Breast epithelium (tissue), 4 donors: ENCODE measurements at places on chromosomes 3 and 15.

- peaks cover 4% of the 10 kb centered on the region for H3K4me1 ChIP-seq
- H3K27me3 ChIP-seq = no peaks in the 10 kb centered on the region
- H3K4me3 ChIP-seq = no peak overlapping the region
- DNase-seq = no peak
- no peaks in the 10 kb centered on the region for H3K36me3 ChIP-seq
Measured at GRCh38 chr3:133424937-133425869, 25.3 kb downstream of the BFSP2 start.

DNA sequence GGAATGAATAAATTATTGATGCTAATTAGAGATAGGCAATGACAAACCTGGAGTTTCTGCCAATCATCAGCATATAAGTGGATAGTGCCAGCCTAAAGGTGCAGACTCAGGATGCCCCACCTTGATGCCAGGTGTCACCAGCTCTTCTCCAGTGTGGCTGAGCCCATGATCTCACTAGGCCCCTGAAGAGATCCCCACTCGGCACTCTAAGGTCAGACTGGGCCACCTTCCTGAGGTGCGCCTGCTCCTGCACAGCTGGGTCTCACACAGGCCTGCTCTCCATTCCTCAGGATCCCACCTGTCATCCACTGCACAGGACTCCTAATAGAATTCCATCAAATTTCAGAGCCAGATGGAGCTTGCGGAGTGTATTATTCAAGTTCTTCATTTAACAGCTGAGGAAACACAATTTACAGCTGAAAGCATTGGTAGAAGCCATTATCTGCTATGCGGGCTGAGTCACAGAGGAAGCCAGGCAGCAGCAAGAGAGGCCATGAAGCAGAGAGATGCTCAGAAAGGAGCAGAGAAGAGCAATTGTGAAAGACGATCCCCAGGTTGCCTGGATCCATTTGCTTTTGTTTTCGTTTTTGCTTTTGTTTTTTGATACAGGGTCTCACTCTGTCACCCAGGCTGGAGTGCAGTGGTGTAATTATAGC, 25.1 kb upstream of the FSTL1 start:
- no peaks in the 10 kb centered on the region for H3K4me1 ChIP-seq
- H3K27ac ChIP-seq = no peak overlapping the region
- no peaks in the 10 kb centered on the region for H3K36me3 ChIP-seq
- H3K27me3 ChIP-seq = no peaks in the 10 kb centered on the region
- DNase-seq = no peak

GRCh38 chr3:138747225-138747624, 87.5 kb downstream of the PIK3CB start:
- H3K4me1 ChIP-seq = no peaks in the 10 kb centered on the region
- no peaks in the 10 kb centered on the region for H3K36me3 ChIP-seq
- H3K27me3 ChIP-seq = no peaks in the 10 kb centered on the region
- no peak overlapping the region for H3K27ac ChIP-seq
- DNase-seq = no peak
- H3K4me3 ChIP-seq = no peak overlapping the region

DNA sequence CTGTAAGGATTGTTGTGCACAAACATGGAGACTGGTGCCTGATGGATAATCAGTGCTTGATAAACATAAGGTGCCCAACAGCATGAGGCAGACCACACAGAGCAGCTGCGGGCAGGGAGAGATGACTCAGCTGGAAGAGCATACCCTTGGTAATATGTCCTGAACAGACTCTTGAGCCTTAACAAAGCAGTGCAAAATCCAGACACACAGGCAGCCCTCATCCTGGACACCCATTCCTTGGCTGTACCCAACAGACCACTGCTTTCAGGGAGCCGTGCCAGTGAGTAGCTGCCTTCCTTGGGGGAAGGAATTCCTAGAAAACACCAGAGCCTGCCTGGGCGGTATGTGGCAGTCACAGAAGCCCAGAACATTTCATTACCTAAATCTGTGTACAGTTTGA, 156.2 kb downstream of the CLSTN2 start:
- no peak overlapping the region for H3K27ac ChIP-seq
- no peak overlapping the region for H3K4me3 ChIP-seq
- H3K27me3 ChIP-seq = no peaks in the 10 kb centered on the region
- peak; percentile 17 for DNase-seq
- H3K36me3 ChIP-seq = no peaks in the 10 kb centered on the region

DNA sequence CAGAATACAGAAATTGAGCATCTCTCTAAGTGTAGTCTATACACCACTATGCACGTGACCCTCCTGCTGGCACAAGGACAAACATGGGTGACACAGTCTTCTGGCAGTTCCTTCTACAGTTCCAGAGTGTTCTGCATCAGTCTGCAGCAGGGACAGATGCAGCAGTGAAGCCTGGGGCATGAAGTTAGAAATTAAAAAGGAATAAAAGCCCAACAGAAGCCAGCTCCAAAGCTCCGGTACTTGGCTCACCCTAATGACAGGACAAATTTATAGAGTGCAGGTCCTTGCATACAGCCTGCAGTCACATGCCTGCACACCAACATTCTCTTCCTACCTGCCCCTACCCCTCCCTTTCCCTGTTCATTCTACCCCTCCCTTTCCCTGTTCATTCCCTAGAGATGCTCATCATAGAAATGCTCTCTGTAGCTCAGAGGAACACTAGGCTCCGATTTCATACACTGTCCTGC, 15.0 kb downstream of the UACA start:
- H3K4me1 ChIP-seq = no peaks in the 10 kb centered on the region
- H3K27ac ChIP-seq = no peak overlapping the region
- DNase-seq = no peak
- H3K4me3 ChIP-seq = no peak overlapping the region

DNA sequence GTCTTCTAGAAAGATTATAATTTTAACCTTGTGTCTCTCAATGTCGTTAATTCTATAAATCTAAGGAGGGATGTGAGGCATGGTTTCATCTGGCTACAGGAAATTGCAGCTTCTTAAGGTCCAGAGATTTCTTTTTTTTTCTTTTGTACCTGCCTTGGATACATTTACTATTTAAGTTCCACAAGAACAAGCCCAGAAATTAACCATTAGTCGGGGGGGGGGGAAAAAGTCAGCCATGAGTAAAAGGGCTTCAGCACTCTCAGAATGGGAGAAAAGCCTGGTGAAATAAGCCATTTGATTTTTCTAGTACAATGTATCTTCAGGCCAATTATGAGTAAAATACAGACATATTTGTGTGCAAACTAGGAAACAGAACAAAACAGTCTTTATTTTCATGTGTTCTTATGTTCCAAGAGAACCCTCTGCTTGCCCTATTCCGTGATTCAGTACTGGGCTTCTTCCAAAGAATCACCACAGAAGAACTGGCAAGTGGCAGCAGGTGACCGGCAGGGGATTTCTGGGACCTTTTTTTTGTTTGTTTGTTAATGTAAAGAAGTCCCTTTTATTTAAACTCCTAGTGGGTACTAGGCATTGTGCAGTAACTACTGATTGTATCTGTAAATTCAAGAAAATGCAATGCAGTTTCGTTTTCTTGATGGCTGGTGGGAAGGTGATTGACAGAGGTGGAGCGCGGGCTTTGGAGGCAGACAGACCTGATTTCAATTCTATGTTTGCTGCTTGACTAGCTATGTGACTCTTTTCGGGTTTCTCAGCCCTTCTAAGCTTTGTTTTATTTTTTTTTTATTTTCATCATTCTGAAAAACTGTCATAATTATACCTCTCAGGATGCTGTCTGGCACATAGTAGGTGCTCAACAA, 82.5 kb downstream of the PEX5L start:
- no peaks in the 10 kb centered on the region for H3K36me3 ChIP-seq
- no peak for DNase-seq
- no peaks in the 10 kb centered on the region for H3K27me3 ChIP-seq
- H3K4me1 ChIP-seq = no peaks in the 10 kb centered on the region

- H3K27me3 ChIP-seq = no peaks in the 10 kb centered on the region
- no peaks in the 10 kb centered on the region for H3K4me1 ChIP-seq
- no peak overlapping the region for H3K27ac ChIP-seq
- no peak for DNase-seq
- no peaks in the 10 kb centered on the region for H3K36me3 ChIP-seq
- no peak overlapping the region for H3K4me3 ChIP-seq
Measured at GRCh38 chr15:36361351-36361870, 218.0 kb upstream of the CDIN1 start.

- no peaks in the 10 kb centered on the region for H3K36me3 ChIP-seq
- no peaks in the 10 kb centered on the region for H3K27me3 ChIP-seq
- H3K4me3 ChIP-seq = no peak overlapping the region
- DNase-seq = no peak
- no peaks in the 10 kb centered on the region for H3K4me1 ChIP-seq
- H3K27ac ChIP-seq = no peak overlapping the region
Measured at GRCh38 chr3:190077395-190078045, 43.2 kb downstream of the P3H2 start.

- H3K4me3 ChIP-seq = no peak overlapping the region
- no peaks in the 10 kb centered on the region for H3K27me3 ChIP-seq
- H3K27ac ChIP-seq = no peak overlapping the region
- no peak for DNase-seq
- H3K4me1 ChIP-seq = peaks cover under 1% of the 10 kb centered on the region
Measured at GRCh38 chr15:84766461-84767035, 18.2 kb downstream of the ZNF592 start.

DNA sequence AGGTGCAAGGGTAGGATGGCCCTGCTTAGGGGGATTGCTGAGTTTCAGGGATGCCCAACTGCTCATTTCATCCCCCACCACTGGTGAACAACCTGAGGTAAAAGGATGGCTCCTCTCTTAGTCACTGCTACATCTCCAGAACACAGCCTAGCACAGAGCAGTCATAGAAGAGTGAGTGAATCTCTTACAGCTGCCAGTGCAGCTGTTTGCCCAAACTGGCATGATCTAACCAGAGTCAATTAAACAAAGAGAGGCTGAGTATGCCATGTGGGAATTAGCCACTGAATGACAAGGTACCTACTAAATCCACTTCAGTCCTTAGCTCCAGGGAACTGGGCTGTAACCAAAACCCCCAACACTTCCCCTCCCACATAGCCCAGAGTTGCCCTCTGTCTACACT, 6.8 kb upstream of the NCKIPSD start:
- H3K27ac ChIP-seq = peak overlapping the region; percentile 82
- H3K27me3 ChIP-seq = no peaks in the 10 kb centered on the region
- no peak for DNase-seq

DNA sequence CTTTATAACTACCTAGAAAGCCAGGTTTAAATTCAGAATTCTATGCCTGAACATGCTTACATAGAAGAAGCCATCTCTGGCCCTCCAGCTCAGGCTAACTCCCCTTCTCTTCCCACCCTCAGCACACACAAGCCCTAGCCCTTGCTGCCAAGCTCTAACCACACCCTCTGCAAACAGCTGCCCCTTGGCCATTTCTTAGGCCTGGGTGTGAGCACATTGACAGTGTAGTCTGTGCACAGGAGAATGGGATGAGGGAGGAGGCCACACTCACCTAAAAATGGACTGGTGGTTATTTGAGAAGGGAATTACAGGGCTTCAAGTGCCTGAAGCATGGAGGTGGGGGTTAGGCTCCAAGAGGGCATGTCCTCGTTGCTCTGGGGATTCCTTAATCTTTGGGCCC, 42.3 kb upstream of the SLC25A36 start:
- no peaks in the 10 kb centered on the region for H3K36me3 ChIP-seq
- DNase-seq = no peak
- H3K4me1 ChIP-seq = no peaks in the 10 kb centered on the region
- no peak overlapping the region for H3K4me3 ChIP-seq
- no peaks in the 10 kb centered on the region for H3K27me3 ChIP-seq

DNA sequence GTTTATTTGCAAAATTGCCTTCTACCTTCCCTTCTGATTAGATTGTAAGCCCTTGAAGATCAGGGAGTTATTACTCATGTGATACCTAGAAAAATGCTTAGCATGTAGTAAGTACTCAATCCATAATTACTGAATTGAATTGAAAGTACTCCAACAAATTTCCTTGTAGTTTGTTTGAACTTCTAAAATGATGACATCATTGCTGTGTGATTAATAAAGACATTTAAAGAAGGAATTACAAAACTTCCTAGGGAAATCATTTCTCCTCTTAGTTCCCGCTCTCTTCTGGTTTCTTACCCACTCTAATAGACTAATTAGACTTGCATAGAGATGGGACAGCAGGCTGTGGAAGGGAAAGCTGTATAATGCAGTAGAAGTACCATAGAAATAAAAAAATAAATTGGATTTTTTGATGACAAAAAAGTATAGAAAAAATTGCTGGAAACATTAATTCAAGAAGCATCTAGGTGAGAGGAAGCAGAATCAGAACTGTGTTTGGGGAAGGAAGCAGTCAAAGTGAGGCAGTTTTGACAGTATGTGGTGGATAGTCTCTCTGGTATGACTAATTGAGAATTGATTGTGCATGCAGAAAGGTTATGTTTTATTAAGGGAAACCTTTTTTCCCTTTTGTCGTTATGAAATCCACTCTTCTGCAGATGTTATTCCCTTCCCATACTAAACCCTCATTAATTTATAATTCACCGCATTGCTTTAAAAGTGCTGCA, 93.0 kb downstream of the ALCAM start:
- H3K27ac ChIP-seq = no peak overlapping the region
- DNase-seq = no peak
- H3K4me1 ChIP-seq = no peaks in the 10 kb centered on the region
- H3K4me3 ChIP-seq = no peak overlapping the region

DNA sequence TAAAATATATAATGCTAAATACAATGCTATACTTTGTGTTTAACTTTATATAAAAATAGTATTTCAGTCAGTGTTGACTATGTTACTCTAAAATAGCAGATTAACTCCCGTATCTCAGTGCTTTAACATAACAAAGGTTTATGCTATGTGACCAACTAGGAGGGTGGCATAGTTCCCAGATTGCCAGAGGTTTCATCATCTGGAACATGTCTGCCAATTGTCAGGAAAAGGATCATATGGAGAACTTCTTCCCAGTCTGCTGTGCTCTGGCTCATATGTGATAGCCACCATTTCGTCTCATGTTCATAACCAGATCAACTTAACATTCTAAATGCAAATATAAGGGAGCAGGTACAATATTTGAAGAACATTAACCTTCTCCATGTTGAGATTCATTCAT, 720.2 kb downstream of the MCTP2 start:
- H3K4me1 ChIP-seq = no peaks in the 10 kb centered on the region
- no peak overlapping the region for H3K27ac ChIP-seq
- peaks cover 3% of the 10 kb centered on the region for H3K36me3 ChIP-seq
- no peak overlapping the region for H3K4me3 ChIP-seq
- no peaks in the 10 kb centered on the region for H3K27me3 ChIP-seq
